ENCODE measurements at places on chromosomes 16 and 17.
A peak's percentile ranks its signal among the peaks of the same experiment; 100 is the strongest.

- peak; percentile 62 for DNase-seq
Measured at GRCh38 chr17:75250009-75250471, 11.4 kb downstream of the GGA3 start.

GRCh38 chr17:17084941-17085340 is 42.7 kb downstream of the MPRIP start:
- no peak for DNase-seq

DNA sequence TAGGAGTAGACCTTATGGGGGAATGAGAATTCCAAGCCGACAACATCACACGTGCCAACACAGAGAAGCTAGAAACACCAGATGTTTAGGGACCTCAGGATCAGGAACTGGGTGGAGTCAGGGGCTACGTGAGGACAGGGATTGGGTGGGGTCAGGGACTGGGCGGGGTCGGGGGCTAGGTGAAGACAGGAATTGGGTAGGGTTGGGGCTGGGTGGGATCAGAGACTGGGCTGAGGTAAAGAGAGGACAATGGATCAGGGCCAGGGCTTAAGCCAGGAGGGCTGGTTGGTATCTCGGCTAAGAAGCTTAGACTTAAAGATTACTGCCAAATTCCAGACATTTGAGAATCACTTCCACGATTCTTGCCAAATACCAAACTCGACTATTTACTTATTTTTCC is 11.6 kb downstream of the TEKT5 start:
- DNase-seq, result no peak

- DNase-seq, result peak; percentile 65
Measured at GRCh38 chr17:5419959-5420653, at the start of gene RPAIN. TSS of gene RPAIN (plus strand) at chr17:5420182. CDS start at chr17:5420211, 29 bp downstream.

GRCh38 chr16:13953501-13953900 is 33.5 kb downstream of the ERCC4 start:
- no peak for DNase-seq

- no peak for DNase-seq
Measured at GRCh38 chr17:78576389-78577112, 645 bp downstream of the DNAH17 start.

- DNase-seq, result no peak
Measured at GRCh38 chr17:27978689-27979175, 63.7 kb upstream of the NLK start.

DNA sequence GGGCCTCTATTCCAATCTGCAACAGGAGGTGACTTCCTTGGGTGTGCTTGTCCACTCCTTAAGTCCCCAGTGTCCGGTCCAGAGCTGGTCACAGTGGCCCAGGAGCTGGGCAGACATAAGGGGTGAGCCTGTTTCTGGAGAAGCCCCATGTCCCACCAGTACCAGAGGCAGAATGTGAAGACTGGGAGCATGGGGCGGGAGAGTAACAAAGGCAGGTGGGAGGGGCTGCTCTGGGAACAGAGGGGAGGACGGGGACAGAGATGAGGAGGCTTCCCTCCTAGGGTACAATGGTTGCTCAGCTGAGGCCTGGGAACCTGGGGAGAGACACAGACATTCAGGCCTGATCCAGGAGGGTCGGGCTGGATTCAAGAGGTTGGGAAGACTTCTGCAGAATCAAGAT is 323.3 kb upstream of the TNRC6C start:
- no peak for DNase-seq

DNA sequence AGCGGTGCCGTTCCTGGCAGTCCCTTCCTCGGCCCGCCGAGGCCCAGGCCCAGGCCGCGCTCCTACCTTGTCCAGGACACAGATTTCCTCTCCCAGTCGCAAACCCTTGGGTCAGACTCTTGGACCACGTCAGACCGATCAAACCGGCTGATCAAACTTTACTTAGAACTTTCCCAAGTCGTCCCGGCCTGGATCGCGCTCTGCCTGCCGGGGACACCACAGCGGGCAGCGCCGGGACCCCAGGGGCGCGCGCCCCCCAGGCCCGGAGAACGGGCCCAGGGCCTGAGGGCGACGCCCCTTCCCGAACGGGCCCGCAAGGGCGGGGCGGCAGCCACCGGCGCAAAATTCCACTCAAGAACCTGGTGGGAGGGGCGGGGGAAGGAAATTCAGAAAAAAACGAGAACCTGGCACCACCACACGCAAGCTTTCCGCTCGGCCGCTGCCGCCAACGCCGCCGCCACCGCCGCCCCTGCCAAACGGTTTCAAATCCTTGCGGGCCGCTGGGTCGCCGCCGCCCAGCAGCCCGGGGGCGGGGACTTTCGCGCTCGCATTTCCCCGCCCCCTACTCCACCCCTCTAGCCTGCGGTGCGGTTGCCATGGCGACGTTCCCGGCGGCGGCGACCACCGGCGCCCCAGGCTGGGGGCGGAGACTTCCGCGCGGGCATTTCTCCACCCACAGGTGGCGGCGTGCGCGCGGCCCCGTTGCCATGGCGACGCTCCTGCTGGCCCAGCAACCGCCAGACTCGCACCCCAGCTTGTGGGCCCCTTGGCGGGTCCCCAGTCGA is at the start of gene CEP112:
Gene CEP112 (minus strand): TSS at position 541 of the 785 bp plus-strand sequence.
- DNase-seq, result peak; percentile 85

DNA sequence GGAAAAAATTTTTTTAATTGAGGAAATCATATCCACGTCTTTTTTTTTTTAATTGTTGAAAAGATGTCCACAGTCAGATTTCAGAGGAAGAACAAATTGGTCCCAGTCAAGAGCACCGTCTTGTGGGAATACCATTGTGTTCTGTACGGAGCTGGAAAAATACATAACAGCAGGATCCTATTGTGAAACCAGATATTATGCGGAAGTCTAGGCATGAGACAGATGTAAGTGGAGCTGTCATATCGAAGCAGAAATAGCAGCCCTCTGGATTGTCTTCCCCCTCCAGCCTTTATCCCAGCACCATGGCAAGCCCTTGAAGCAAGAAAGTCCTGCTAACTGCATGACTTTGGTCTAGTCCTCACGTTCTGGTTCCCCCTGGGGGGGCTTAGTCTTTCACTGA is 391.6 kb upstream of the ASIC2 start:
- DNase-seq, result no peak

DNA sequence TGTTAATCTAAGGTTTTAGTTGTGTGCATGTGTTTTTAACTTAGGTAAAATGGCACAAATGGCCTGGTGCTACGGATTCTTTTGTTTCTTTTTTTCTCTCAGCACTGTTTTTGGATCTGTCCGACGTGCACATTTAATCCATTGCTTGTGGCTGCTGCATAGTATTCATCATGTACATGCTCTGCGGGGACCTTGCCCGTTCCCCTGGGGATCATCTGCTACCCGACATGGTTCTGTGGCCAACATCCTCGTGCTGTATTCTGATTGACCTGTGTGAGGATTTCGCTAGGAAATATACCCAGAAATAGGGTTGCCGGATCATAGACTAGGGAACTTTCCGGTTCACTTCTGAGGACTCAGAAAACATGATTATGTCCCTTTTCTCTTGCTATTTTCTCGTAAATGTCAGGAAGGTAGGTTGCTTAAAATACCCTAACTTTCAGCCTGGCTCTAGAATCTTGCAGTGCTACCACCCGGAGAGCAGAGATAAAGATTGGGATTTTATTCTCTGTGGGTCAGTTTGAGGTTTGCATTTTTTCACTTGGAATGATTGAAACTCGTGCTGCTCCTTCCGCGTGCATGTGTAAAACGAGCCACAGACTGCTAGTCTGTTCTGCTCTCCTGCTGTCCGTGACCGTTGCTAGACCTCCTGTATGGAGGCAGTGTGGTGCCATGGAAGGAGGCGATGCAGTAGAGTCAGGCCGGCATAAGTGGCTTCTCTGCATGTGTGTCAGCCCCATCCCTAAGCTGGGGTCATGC is 42.9 kb downstream of the LDHD start:
- no peak for DNase-seq

GRCh38 chr16:22732400-22732799 is 81.6 kb upstream of the HS3ST2 start:
- DNase-seq, result no peak

- no peak for DNase-seq
Measured at GRCh38 chr16:79096246-79096645, 504.3 kb downstream of the MAF start.

DNA sequence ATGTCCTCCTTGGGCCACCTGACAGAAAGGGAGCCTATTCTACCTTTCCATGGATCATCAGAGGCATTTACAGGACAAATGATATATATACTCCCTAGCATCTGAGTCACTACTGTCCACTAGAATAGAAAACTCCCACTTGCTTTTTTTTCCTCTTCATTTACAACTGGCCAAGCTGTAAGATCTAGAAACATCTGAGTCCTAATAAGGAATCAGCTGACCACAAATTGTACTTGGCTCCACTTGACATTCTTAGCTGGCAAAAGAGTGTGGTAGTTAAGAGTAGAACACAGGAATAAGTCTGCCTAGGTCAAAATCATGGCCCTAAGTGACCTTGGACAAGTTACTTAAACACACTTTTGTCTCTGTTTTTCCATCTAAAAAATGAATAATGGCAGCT is 5.2 kb downstream of the RUSF1 start:
- DNase-seq, result no peak

- no peak for DNase-seq
Measured at GRCh38 chr16:72597938-72598337, 426.0 kb upstream of the PMFBP1 start.

DNA sequence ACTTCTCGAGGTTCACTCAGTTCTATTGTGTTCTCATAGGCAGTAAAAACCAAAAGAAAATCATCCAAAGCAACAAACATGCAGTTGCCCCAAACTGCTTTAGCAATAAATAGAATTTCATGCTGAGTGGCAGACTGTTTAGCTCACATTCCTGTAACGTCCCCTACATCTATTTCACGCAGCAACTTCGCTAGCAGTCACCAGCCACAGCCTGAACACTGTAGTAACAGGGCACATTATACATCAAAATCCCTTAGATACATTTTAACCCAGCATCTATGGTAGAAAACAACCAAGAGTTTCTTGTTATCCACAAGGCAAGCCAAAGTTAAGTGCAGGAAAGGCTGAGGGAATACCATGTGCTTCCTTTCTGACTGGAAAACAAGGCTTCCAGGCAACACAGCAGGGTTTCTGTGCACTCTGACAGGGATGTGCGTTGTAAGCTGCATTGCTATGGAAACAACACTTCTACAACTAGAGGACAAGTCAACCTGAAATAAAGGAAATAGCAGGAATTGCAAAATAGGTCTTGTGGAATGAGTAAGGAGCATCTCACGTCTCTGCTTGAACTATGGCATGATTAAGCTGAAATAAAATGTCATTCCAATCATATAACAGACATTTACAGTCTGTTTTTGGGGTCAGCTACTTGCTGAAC is 55.4 kb downstream of the CFDP1 start:
- no peak for DNase-seq

DNA sequence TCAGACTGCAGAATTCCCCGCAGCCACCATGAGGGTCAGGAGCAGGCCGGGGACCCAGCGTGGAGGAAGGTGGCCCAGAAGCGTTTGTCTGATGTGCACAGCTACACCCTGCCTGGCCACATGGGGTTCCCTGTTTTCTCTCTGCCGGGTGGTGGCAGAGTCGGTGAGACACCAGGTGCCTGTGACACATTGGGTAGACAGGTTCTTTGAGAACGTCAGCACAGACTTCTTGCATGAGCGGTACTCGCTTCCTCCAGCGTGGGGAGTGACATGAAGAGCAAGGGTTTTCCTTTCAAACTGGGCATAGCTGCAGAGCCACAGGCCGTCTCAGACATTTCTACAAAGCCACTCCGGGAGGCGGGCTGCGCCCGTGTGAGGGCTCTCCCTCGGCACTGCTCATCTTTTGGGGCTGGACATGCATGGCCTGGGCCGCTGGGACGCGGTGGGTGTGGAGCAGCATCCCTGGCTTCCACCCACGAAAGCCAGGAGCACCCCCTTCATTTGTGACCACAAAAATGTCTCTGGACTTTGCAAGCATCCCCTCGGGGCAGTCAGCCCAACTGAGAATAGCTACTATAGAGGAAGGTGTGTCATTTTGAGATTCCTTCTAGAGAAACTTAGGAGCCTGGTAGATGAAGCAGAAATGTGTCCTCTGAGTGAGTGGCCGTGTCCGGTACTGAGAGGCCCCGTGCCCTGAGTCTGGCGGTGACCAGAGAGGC is 26.0 kb downstream of the NME3 start:
- no peak for DNase-seq

DNA sequence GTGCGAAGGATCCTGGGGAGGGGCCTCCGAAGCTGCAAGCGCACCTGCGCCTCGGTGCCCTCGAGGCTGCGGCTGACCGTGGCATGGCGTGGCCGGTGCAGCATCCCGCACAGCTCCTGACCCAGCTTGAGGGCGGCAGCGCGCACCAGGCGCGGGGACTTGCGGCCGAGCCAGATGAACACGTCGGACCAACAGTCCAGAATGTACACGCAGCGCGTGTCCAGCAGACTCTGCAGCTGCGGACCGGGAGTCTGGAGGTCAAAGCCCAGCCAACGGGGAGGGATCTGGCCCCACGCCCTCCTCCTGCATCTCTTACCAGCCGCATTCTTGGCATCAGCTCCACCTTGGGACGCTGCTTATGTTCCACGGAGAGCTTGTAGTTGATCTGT is 10.9 kb downstream of the FLII start:
- no peak for DNase-seq

DNA sequence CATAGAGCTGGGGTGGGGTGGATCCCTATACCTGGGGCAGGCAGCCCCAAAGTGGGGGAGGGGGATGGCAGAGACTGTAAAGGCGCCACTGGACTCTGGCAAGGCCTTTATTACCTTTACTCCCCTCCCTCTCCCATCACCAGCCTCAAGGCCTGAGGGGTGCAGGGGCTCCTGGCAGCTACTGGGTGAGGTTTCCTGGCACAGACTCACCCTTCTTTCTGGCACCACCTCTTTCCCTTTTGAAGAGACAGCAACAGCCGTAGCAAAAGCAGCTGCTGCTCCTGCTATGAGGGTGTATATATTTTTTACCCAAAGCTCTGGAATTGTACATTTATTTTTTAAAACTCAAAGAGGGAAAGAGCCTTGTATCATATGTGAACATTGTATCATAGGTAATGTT is 17.6 kb downstream of the RAPGEFL1 start:
- no peak for DNase-seq

DNA sequence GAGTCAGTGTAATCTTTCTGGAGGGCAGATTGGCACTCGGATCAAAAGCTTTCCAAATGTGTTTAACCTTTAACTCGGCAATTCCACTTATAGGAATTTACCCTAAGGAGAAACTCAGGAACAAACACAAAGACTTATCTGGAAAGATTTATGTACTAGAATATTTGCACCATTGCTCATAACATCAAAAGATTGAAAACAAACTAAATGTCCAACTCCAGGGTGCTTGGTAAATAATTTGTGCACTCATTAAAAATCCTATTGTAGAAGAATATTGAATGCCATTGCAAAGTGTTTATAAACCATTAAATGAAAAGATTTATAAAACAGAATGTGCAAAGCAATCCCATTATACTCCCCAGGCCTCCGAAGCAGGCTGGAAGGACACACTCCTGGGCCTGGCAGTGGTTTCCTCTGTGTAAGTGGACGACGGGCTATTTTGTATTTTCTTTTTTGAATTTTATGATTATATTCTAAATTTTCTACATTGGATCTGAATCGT is 18.7 kb upstream of the RBFOX3 start:
- no peak for DNase-seq

- peak; percentile 96 for DNase-seq
Measured at GRCh38 chr17:7035591-7036368, at the start of gene SLC16A13. TSS of gene SLC16A13 (plus strand) at chr17:7036015. CDS start at chr17:7036383, 368 bp downstream.
